ENCODE measurements at places on chromosomes 11 and 22.
A peak's percentile ranks its signal among the peaks of the same experiment; 100 is the strongest.

- DNase-seq = no peak
Measured at GRCh38 chr11:112156153-112156955, 7.5 kb downstream of the IL18 start.

DNA sequence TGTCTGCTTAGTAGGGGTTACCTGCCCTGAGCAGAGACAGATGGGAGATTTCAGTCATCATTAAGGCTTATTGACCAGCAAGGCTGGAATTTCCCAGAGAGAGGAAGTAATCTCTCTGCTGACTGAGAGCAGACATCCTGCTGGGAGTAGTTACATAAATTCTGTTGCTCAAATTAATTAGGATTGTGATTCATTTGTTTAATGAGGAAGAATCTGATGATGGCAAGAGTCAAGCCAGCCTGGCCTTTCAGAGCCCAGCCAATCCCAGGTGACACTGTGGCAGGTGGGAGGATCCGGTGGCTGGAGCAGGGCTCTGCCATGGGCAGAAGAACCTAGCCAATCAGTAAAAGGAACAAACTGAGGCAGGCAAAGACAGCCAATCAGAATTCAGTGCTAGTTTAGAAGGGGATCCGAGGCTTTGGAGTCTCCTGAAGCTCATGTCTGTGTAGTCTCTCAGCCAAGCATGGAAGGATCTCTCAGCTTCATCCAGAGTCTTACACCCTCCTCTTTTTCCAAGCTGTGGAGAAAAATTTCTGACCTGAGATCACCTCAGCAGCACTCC is 61.2 kb upstream of the CHST1 start:
- no peak for DNase-seq

DNA sequence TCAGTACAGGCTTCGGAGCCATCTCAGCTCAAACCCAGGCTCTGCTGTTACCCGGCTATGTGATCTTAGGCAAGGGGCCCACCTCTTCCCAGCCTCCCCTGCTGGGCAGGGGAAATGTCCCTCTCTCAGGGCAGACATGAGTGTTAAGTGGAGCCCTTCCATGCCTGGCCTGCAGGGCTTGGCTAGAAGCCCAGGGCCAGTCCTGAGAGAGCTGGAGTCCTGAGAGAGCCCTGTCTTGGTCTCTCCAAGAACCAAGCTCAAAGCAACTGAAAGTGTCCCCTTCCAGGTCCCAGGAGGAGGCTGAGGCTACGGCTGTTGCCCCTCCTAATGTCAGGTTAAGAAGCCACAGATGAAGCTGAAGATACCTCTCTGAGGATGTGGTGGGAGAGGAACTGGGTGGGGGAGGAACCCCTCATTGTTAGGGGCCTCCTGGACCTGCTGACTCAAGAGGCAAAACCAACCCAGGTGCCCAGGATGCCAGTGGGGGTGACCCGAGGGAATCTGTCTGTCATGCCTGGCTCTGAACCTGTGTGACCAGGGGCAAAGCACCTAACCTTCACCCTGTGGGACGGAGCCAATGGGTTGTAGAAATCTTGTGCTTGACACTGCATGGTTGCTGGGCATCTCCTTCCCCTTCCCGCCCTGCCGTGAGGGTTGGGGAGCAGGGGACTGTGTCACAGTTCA is 4.2 kb downstream of the ZP1 start:
- DNase-seq = peak; percentile 19

GRCh38 chr11:71999362-71999761 is 653 bp downstream of the IL18BP start:
- DNase-seq = peak; percentile 48

- DNase-seq = no peak
Measured at GRCh38 chr11:737366-737765, 9.9 kb upstream of the TALDO1 start.
